ENCODE measurements at places on chromosomes 7 and 10.

GRCh38 chr10:30176182-30176581 is 116.8 kb upstream of the JCAD start:
- DNase-seq: no peak

- no peak for DNase-seq
Observed at GRCh38 chr7:13197501-13197900, 510.1 kb downstream of the ARL4A start.

- DNase-seq: no peak
Observed at GRCh38 chr7:128020159-128020558, 11.1 kb downstream of the LRRC4 start.

- no peak for DNase-seq
Observed at GRCh38 chr10:72058989-72059842, 29.1 kb downstream of the SPOCK2 start.

DNA sequence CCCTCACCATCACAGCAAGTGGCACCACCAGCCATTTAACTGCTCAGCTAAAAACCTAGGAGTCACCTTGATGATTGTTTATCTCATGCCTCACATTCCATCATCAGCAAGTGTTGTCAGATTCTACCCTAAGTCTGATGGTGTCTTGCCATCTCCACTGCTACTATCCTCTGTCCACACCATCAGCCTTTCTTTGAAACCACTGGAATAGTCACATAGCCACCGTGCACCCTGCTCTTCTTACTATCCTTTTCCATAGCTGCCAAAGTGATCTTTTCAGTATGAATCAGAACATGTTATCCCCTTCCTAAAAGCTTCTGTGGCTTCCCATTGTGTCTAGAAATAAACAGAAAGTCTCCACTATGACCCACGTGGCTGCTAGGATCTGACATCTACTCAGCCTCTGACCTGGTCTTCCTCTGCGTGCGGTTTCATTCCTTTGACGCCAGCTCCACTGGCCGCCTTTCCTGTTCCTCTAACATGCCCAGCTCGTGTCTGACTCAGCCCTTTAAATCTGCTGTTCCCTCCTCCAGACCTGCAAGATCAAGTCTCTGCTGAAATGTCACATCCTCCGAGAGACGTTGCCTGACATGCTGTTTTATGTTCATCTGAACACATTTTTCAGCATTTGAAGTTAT is 16.5 kb upstream of the CHN2 start:
- DNase-seq: no peak

GRCh38 chr7:140219672-140220524 is 43.1 kb upstream of the KDM7A start:
- no peak for DNase-seq

- no peak for DNase-seq
Observed at GRCh38 chr10:77664696-77665095, 27.1 kb upstream of the KCNMA1 start.

GRCh38 chr10:19194866-19195265 is 146.3 kb downstream of the MALRD1 start:
- DNase-seq: no peak

GRCh38 chr10:20303453-20304152 is 487.4 kb downstream of the PLXDC2 start:
- no peak for DNase-seq

DNA sequence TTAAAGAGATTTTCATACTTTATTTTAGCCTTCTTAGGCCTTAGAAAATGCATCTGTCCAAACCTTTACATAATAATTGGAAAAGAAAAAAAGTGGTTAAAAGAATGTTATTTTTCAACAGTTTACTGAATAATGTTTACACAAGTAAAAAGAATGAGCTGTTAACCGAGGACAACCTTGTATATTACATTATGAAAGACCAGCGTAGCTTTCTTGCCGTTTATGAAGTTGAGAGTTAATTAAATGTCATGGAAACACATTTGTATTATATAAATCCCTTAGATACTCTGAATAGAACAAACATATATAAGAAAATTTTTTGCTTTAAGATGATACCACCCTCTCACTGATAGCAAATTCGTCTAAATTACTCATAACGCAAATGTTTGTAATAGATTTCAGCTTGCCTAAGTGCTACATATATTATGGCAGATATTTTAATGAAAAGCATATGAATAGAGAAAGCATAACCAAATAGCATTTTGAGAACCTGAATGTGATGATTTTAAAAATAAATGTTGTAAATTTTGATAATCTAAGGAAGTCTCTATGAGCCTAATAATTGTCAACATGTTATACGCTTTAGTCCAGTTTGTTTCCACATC is 9.1 kb downstream of the CACNB2 start:
- DNase-seq: no peak

GRCh38 chr10:119818889-119819270 is 53.8 kb downstream of the MCMBP start:
- no peak for DNase-seq
